ENCODE measurements at places on chromosomes 3 and 15. TPM values are rescaled to one million over a fixed set of nuclear protein-coding genes. Genes with fewer than 3 reads are reported as not detected.

Gene GUCA1C
- total RNA-seq, result not detected

Gene RPL22L1
- total RNA-seq, result 250 TPM

Gene USF3
- 22.0 TPM for total RNA-seq

Gene FAM107A
- 1.0 TPM for total RNA-seq

Gene P2RY12
- not detected for total RNA-seq

Gene TF
- total RNA-seq, result 0.76 TPM

- DNase-seq, result no peak
- H3K27me3 ChIP-seq, result no peaks in the 10 kb centered on the region
- H3K4me1 ChIP-seq, result peaks cover 6% of the 10 kb centered on the region
Observed at GRCh38 chr3:71370467-71370866, 213.1 kb downstream of the FOXP1 start.

DNA sequence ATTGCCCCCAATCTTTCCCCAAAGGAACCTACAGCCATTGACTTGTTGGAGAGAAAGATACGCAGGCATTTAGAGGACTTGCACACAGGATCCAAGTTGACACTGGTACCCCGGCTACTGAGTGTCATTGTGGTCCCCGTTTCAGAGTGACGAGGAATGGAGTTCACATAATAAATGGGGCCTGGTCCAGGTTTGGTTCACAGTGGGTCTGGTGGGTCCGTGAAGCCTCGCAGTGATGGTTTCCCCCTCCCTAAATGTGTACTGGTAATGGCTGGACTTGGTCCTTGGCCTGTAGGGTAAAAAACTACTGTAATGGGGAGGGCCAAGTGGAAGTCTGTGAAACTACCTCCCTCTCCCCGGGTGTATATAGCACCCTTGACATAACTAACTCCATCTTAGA, 232.1 kb upstream of the LYSMD4 start:
- no peaks in the 10 kb centered on the region for H3K36me3 ChIP-seq
- no peak for DNase-seq
- H3K27me3 ChIP-seq, result no peaks in the 10 kb centered on the region

GRCh38 chr15:59352683-59353082, 20.0 kb downstream of the MYO1E start:
- peak overlapping the region; percentile 20 for H3K4me3 ChIP-seq
- peaks cover 65% of the 10 kb centered on the region for H3K4me1 ChIP-seq
- no peaks in the 10 kb centered on the region for H3K36me3 ChIP-seq
- no peaks in the 10 kb centered on the region for H3K27me3 ChIP-seq
- H3K27ac ChIP-seq, result no peak overlapping the region

- no peak overlapping the region for H3K27ac ChIP-seq
- no peak overlapping the region for H3K4me3 ChIP-seq
- H3K4me1 ChIP-seq, result no peaks in the 10 kb centered on the region
- no peak for DNase-seq
- no peaks in the 10 kb centered on the region for H3K27me3 ChIP-seq
Observed at GRCh38 chr3:72614394-72615074, 233.7 kb downstream of the SHQ1 start.

- H3K27me3 ChIP-seq, result no peaks in the 10 kb centered on the region
- no peaks in the 10 kb centered on the region for H3K36me3 ChIP-seq
- DNase-seq, result no peak
Observed at GRCh38 chr3:49745986-49746385, 22.2 kb upstream of the GMPPB start.

DNA sequence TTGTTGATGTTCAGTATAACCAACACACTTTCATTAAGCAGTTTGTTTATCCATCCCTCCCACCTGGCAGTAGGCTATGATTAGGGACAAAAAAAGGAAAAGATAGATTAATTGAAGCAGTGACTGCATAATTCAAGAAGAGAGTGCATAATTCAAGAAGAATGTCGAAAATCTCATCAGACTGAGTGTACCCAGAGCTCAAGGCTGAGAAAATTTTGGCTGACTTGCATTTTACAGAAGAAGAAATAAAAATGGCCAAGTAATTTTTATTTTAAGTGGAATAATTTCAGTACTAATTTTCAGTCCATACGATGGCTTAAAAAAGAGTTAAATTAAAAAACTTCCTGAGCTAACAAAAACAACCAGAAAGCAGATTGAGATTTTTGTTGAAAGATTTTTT, 145.4 kb upstream of the LRRFIP2 start:
- no peak for DNase-seq
- no peak overlapping the region for H3K4me3 ChIP-seq
- no peaks in the 10 kb centered on the region for H3K27me3 ChIP-seq
- no peaks in the 10 kb centered on the region for H3K4me1 ChIP-seq
- H3K36me3 ChIP-seq, result peaks cover 29% of the 10 kb centered on the region

DNA sequence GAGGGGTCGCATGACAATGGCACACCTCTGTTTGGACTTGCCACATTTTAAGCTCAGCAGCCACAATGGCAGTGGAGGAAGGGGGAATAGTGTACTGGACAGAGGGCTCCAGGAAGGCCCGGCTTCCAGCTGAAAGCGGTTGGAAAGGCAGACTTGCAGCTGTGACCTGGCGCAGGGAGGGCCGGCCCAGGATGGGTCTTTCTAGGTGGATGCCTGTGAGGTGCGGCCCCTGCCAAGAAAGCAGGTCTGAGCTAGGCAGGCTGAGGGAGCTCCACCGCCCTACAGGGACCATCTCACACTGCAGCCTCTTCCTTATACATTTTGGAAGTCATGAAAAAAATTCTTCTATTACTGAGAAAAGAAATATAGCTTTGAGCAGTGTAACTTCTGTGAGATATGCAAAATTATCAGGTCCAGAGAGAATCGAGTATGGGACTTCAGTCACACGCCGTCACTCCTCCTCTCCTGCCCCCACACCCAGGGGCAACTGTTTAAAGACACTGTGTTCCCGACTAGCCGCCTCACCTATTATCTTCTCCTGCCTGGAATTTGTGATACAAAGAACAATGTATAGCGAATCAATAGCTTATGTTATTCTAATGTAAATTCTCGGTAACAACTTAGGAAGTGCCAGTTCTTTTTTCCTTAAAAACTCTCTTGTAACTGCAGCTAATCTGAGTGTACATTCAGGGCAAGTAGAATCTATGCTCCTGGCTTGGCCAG, 331.0 kb downstream of the OCA2 start:
- H3K27ac ChIP-seq, result 0 out of 2 replicates have a peak overlapping the region, but pooled peaks have one; percentile 26
- H3K36me3 ChIP-seq, result no peaks in the 10 kb centered on the region
- no peak overlapping the region for H3K4me3 ChIP-seq

All from GM23338 (cell line).